ENCODE measurements at places on chromosomes 11 and 22.

GRCh38 chr22:46483353-46483752 lies 54.1 kb downstream of the CELSR1 start:
- no peak for DNase-seq

- DNase-seq, result peak; percentile 78
Observed at GRCh38 chr11:61834278-61835048, 6.4 kb downstream of the FADS2 start.

DNA sequence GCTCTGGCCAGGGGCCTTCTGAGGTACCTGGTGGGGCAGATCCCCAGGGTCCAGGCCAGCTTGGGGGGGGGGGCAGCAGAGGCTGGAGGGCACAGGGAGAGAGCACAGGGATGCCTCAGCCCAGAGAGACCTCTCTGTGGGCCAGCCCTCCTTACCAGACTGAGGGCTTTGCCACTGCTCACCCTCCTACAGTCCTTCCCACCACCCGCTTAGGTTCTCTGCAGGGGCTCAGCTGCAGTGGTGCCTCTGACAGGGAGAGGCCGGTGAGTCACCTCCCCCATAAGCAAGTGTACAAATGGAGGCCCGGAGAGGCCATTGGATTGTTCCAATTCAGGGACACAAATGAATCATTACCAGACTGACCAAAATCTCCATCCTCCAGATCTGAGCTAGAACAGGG lies 68.1 kb upstream of the LMO1 start:
- DNase-seq, result no peak

DNA sequence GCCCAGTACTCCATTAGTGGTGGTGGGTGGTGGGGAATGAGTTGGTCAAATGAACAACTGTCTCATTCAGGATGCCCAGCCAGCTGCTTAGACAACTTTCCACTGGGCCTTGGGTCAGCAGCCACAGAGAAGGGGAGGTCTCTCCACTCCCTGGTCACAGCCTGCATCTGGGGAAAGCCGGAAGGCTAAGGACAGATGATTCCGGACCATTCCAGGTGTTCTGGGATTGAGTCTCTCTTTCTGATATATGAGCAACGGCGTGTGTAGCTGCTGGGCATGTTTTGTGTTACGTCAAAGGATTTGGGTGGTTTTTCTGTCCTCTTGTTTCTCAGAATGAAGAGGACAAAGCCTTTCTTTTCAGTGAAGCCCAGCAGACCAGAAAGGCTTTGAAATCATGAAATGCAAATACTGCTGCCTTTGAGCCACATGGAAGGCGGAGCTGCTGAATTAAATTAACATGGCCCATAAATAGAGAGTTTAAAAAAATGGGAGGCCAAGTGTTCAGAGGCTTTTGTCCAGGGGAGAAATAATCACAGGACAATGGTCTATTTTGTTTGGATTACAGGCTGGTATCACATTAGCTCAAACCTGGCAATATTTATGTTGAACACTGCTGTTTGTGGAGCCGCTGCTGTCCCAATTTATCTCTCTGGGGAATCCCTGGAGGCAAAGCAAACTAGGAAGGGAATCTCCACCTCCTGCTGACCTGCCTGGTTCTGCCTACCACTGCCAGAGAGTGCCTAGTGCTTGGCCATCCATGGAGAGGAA lies 234.4 kb upstream of the E2F8 start:
- no peak for DNase-seq

- peak; percentile 67 for DNase-seq
Observed at GRCh38 chr11:69888483-69889181, 69.4 kb upstream of the FGF3 start.

DNA sequence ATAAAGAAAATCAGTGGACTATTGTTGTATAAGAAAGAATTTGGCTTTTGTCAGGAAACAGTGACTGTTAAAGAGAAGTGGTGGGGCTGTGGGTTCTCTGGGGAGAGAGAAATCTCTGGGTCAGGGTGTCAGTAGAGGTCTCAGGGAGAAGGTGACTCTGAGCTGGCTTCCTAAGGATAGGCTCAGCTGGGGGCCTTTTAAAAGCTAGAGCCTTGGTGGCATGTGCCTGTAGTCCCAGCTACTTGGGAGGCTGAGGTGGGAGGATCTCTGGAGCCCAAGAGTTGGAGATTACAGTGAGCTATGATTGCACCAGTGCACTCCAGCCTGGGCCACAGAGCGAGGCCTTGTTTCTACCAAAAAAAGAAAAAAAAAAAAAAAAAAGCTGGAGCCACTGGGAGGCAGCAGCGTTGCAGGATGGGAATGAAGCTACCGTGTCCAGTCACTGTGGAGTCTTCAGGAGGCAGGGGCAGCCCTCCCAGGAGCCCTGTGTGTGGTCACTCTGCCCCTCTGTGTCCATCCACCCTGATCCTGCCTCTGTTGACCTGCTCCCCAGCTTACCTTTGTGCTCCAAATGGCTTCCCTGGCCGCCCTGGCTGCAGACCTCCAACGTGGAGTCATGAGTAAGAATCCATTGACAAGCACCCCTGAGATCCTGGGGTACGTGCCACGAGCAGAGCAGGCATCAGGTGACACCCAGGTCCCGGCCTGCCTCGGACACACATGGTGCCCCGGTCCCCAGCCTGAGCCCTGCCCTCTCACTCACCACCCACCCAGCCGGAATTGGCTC lies 5.4 kb upstream of the MIF start:
- no peak for DNase-seq

- no peak for DNase-seq
Observed at GRCh38 chr22:31621507-31622124, 40.4 kb downstream of the PISD start.

- no peak for DNase-seq
Observed at GRCh38 chr11:36500315-36500721, 9.8 kb downstream of the TRAF6 start.

DNA sequence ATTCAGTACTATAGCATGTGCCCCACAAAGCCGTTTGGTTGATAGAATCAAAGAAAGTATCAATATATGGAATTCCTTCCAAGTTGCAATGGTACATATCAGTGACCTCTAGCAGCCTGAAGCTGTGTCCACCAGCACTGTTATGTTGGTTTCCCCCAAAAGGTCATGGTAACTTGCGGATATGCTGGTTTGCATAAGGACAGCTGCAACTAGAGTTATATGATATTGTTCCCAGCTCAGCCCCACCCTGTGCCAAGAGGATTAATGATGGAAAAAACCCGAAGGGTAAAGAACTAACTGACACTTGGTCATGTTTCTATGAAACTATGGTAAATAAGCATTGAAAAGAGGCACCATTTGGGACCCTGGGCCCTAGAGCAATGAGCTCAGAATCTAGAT lies 93.5 kb downstream of the PDHX start:
- DNase-seq, result no peak

DNA sequence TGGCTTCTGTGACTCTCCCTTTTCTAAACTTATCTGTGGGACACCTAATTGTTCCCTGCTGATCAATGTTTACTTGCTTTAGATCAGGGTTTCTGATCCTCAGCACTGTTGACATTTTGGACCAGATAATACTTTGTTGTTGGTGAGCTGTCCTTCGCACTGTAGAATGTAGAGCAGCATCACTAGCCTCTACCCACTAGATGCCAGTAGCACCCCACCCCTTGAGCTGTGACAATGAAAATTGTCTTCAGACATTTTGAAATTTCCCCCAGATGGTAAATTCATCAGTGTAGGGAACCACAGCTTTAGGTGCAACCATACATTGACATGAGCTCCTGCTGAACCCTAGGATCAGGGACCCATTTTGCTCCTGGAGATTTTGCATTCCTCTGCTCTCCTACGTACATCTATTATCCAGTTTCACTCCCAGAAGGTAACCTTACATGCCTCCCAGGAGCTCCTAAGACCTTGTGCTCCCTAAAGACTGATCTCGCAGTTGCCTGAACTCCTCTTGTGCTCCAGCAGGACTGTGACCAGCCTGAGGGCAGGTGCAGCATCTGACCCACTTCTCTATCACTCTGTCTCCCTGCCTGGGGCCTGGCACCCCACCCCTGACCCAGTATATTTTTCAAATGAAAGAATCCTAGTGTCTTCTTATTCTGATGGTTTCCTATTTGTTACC lies 107.8 kb downstream of the FAR1 start:
- DNase-seq, result no peak

- no peak for DNase-seq
Observed at GRCh38 chr22:41290262-41291221, 4.6 kb upstream of the RANGAP1 start.

- DNase-seq, result no peak
Observed at GRCh38 chr11:62260261-62260953, 9.6 kb upstream of the SCGB2A2 start.

DNA sequence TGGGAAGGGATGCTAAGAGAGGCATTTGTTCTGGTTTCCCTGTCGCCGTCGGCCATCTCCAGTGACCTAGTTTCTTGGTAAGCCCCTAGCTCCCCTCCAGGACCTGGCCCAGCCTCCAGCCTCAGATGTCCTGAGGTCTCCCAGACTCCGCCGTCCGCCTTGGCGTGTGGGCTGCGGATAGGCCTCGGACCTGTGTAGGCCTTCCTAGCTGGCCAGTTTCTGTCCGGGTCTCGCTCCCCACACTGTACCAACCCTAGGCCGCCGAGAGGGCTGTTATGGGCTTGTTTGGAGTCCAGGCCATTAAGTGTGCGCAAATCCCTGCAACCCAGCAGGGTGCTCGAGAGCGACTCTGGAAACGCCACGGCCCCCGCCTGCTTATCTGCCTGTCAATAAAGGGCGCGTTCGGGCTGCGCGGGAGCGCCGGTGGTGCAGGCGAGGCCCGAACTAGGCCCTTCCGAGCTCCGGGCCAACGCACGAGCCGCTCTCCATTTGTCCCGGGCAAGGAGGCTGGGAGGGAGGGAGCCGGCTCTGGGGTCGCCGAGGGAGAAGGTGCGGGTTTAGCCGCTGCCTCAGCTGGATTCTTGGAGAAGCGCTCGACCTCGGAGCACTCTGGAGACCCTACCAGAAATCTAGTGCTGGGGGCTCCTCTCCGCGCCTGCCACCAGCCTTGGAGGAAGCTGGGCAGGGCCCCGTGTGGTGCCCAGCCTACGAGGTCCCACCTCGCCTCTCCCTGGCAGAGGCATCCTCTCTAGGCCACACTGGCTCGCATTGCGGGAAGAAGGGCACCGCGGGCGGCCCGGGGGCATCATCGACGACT lies 8.7 kb upstream of the PAX6 start:
- DNase-seq, result no peak

DNA sequence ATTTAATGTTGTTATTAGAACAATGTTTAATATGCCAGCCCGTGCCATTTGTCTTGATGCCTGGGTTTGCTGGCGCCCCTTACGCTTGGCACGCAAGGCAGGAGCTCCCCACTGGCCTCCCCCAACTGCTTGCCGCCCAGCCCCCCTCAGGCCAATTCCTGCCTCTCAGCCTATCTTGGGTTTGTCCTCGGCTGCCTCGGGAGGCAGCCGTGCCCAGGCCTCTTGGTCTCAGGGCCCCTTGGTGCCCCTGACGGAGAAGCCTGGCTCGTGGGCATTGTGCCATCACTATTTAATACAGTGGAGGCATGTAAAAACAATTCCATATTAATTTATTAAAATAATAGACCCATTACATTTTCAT lies 119.8 kb downstream of the KCNQ1OT1 start:
- peak; percentile 39 for DNase-seq

GRCh38 chr22:26700886-26701285 lies 43.5 kb downstream of the MIAT start:
- no peak for DNase-seq

- DNase-seq, result no peak
Observed at GRCh38 chr11:128300785-128301184, 286.6 kb downstream of the ETS1 start.

DNA sequence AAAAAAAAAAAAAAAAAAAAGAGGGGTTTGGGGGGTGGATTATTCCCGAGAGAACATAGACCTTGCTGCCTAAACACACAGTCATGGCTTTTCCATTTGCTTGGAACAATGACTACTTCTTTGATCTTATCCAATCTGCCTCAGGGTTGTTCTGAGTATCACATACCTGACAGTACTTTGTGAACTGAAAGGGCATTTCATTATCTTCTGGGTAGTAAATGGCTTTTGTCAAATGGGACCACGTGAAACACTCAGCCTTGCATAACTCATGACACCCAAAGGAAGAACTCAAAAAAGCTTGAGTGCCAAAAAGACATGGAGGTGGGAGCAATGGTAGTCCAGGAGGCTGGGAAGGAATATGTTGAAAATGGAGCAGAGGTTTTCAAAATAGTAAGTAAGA lies 123.2 kb upstream of the BID start:
- no peak for DNase-seq

DNA sequence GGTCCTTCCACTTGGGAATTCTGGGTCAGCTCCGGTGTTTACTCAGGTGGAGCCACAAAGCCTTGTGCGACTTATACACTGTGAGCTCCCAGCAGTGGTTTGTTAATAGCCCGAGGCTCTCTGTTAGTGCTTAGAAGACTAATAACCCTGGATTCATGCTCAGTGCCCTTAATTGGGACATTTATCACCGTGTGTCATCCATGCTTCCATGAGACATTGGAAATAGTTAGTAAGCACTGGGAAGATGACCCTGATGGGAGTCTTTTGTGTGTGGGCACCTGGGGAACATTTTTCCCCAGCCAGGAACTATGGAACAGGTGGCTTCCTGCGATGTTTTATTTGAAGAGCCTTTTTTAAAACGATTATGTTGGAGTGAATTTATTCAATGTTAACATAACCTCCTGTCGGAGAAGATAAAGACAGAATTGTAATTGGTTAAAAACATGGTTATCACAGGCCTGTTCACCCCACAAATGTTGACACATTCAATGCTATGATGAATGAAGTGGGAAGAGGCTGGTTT lies 188.9 kb downstream of the MYO18B start:
- DNase-seq, result no peak

DNA sequence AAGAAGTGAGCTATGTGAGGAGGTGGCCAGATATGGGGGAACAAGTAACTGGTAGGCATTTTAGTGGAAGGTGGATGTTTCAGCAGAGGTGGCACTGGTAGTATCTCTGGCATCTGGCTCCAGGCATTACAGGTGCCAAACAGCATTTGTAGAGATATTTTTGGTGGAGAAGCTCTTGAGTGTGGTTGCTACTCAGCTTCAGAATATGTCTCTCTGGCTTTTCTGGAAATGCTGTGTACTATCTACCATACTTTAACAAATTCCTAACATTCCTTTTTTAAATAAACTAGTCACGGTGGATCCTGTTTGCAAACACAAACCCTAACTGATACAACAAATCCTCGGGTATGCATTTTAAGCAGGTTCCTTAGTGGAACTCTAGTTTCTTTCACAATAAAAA lies 128.0 kb downstream of the BARX2 start:
- DNase-seq, result no peak

- DNase-seq, result no peak
Observed at GRCh38 chr11:6022956-6023355, 7.6 kb downstream of the OR56A1 start.

DNA sequence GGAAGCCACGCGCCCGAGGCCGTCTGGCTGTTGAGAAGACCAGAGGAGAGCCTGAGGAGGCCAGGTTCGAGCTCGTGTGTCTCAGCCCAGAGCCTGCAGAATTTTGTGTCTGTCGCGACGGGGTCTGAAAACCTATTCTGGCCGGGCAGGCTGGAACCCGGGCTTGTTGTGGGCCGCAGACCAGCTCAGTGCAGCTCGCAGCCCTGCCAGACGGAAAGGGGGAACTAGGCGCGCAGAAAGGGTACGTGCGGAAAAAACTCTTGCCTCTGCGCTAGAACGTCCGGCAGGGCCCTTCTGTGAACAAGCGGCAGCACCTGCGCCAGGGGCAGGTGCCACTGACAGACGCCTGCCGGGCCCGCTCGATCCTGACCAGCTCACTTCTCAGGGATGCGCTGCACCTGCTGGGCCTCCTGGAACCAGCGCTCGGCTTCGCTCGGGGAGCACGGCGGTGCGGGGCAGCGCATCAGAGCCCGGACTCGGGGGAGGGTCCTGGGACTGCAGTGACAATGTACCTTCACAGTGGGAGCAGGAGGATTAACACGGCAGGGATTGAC lies 409.3 kb downstream of the BRD1 start:
- DNase-seq, result no peak
